ENCODE measurements at places on chromosomes 2 and 18.

DNA sequence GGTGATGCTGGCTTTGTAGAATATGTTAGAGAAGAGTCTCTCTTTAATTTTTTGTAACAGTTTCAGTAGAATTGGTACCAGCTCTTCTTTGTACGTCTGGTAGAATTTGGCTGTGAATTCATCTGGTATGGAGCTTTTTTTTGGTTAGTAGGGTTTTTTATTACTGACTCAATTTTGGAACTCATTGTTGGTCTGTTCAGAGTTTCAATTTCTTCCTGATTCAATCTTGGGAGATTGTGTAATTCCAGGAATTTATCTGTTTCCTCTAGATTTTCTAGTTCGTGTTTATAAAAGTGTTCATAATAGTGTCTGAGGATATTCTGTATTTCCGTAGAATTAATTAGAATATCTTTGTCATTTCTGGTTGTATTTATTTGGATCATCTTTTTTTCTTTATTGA is 943.5 kb downstream of the TRIB2 start:
- DNase-seq, result peak; percentile 19

- DNase-seq, result peak; percentile 56
Measured at GRCh38 chr2:179441551-179441950, 176.9 kb upstream of the SESTD1 start.

- DNase-seq, result no peak
Measured at GRCh38 chr2:25926984-25927756, 48.9 kb upstream of the ASXL2 start.

DNA sequence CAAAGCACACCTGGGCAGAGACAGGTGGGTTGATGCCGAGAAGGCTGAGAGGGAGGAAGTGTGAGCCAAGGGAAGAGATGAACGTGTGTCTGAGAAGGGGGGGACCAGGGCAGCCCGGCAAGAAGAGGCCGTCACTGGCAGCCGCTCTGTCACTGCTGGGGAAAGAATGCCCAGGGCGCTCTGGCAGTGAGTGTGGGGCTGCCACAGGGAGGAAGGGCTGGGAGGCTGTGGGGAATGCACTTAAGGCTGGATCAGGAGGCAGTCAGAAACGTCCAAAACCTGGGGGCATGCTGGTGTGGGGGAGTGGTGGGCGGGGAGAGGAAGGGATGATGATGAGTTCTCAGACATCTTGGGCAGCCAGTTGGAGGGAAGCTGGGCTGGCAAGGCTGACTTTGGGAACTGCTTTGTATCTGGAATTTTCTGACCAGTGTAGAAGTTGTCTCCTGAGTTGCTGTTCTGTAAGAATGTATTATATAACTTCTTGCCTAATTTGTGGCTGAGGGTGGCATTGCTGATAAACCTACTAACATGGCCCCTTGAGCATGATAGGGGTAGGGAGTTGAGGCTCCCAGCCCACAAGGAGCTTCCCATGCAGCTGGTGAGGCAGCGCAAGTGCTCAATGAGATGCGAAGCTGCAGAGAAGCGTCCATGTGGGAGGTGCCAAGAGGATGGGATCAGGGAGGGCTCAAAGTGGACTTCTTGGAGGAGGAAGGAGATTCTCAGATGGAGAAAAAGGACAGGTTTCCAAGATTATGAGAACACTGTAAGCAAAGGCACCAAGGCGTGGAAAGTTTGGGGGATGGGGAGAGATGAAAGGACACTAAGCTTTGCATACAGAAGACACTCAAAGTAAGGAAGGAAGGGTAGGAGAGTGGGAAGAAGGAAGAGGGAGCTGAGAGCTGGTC is 185.1 kb upstream of the HAAO start:
- no peak for DNase-seq

DNA sequence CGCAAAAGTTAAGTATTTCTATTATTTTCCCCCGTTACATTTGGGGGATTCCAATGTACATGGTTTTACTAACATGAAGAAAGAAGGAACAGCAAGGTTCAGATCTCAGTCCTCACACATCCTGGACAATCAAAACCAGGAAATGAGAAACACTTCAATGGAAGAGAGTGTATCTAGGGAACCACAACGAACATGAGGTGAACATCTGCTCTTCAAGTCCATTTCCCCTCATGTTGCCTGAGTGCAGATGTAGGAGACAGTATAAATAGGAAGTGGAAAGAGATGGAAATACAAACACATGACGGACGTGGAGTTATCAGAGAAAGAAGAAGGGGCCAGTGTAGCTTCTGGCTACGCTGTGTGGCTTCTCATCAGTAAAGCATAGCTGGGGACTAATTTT is 52.6 kb downstream of the CHN1 start:
- DNase-seq, result no peak

DNA sequence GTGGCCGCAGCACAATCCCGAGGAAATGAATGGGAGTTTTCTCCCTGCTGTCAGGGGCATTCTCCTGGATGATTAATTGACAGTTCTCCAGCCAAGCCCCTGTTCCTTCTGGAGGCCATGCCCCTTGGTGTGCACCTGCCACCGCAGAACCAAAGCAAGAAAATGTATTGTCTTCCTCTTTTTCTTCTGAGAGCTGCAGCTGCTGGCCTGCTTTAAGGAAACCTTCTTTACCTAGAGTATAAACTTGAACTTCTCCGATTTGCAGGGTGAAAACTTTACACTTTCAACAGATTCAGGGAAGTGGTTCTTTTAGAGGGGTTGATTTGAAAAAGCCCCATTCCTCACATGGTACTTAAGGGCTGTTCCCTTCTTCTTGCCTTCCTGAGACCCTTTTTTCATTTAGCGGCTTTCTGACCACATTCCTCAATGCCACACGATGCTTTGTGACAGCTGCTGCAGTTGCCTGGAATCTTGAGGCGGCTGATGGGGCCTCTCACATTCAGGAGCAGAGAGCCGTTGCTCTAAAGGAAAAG is 402.8 kb downstream of the TXNL1 start:
- DNase-seq, result no peak

DNA sequence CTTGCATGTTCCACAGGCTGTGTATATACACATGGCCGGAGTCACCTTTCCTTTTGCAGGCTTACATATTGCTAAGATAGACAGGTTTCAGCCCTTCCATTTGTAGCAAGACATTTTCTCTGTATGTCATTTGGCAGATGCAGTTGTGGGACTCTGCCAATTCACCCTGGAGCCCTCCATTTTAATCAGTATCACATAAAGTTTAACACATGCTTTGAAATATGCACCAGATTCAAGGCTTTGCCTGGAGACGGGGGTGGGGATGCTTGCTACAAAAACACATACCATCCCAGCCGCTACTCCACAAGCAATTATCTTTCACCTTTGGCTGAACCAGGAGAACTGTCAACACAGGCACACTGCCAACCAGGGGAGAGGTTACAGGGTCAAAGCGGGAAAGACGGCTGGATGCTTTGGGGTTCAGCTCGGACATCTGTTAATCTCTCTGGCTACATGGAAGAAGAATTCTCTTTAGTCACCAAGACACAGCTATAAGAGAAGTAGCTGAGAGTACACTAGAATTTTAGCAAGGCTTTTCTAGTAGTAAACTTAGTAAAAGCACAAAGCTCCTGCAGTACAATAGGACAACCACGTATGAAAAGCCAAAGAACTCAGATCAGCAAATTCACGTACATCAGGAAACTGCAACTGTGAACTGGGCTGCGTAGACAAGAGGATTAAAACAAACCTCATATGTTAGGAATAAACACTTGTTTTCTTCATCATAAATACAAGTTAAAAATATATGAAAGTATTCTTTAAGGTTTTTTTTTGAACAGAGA is 130.9 kb downstream of the EXOC6B start:
- peak; percentile 29 for DNase-seq

GRCh38 chr2:118249531-118249930 is 161.3 kb downstream of the INSIG2 start:
- peak; percentile 70 for DNase-seq

- DNase-seq, result no peak
Measured at GRCh38 chr2:167424221-167424620, 535.9 kb downstream of the XIRP2 start.

DNA sequence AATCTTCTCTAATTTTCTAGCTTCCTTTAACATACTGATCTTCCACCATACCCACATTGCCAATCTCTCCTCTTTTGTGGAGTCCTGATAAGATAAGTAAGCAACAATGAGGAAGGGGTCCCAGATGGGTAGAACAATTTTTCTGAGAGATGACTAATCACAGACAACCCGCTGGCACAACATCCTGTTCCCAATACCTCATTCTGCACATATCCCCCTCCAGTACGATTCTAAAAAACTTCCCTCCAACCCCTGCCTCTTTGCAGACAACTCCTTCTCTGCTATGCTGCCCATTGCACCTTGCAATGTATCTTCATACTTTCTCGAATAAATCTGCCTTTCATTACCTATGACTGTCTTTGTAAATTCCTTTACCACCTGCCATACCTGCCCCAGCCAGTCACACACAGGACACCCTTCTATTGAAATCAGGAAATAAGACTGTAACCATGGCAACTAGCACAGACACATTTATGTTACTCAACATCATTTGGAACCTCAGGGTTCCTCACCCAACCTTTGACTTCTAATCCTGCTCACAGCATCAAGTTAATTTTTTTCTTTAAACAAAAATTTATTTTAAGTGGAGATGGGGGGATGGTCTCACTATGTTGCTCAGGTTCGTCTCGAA is 7.4 kb upstream of the EXOC6B start:
- no peak for DNase-seq

DNA sequence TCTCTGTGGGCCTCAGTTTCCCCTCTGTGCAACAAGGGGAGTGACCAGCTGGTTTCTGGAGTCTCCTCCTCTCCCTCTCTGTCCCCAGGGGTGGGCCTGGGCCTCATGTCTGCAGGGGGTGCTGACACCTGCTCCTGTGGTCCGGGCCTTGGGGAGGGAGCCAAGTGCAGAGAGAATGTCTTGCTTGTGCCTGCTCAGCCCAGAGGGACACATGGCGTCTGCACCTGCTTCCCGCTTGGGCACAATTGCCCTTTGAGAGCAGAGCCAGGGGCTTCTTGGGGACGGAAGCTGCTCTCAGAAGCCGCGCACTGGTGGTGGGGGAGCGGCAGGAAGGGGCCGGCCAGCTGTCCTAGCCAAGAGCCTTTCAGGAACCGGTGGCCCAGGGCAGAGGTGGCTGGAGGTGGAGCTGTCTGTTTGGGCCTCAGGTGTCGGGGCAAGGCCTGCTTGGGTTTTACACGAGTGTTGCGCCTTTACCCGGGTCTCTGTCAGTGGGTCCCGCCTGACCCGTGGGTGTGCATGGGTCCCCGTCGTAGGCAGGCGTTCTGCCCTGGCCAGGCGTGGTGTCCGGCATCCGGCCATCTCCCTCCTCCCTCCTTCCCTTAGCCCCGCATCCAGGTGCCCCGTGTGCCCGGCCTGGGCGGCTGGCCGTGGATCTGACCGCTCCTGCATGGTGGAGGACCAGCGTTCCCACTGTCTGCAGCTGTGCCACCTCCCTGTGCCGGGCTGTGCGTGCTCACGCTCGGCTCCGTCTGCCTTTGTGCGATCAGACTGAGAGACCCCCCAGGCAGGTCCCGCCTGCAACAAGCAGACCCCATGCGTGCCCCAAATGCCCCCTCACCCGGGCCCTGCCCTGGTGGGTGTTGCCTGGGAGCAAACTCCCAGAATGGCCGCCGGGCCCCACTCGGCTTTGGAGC is 4.0 kb downstream of the NEU4 start:
- DNase-seq, result no peak

DNA sequence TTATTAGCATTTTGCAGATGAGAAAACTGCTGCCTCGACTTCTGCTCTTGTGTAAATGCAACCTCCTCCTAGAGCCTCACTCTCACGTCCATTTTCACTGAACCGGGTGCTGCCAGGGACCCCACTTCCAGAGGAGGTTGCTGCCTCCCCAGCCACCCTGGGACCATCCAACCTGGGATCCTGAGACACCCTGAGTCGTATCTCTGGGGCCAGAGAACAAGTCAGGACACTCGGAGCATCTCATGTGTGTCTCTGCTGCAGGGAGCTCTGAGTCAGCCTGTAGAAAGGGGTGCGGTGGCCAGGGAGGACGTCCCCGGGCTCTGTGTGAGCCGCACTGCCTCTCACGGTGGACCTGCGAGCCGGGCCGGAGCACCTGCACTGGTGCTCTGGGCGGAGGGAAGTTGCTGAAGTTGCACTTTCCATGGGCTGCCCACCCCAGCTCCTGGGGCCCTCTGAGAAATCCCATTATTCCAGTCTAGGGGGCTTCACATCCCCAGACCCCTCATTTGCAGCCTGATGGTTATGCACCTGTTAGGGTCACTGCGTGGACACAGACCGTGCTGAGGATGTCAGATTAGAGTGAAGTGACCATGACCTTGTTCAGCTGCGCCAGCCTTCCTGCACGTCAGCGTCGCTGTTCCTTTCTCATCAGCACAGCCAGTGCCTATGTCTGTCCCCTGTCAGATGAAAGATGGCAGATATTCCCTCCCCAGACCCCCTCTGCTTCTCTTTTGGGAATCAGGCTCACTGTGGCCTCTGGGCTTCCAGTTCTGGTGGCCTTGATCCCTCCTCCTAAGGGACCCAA is 230.4 kb downstream of the KLHL29 start:
- DNase-seq, result no peak

- no peak for DNase-seq
Measured at GRCh38 chr2:217313386-217313785, 453.5 kb upstream of the TNP1 start.

DNA sequence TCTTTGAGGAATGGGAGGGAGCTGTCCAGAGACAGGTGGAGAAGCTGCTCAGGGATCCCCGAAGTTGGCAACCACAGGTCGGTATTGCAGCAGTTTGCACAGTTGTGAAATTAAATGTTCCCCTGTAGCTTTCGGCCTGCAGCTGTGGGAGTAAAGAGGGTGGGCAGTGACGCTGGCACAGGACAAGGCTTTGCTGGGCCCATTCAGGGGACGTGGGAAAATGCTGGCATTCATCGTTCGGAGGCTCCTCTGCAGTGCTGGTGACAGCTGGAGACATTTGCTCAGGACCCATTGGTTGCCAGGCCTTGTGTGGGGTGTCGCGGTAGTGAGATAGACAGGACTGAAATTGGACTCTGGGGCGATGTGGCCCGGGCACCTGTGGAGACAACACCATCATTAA is 173.7 kb downstream of the MYCN start:
- no peak for DNase-seq

GRCh38 chr2:14288016-14288415 is 344.5 kb upstream of the LRATD1 start:
- DNase-seq, result no peak

DNA sequence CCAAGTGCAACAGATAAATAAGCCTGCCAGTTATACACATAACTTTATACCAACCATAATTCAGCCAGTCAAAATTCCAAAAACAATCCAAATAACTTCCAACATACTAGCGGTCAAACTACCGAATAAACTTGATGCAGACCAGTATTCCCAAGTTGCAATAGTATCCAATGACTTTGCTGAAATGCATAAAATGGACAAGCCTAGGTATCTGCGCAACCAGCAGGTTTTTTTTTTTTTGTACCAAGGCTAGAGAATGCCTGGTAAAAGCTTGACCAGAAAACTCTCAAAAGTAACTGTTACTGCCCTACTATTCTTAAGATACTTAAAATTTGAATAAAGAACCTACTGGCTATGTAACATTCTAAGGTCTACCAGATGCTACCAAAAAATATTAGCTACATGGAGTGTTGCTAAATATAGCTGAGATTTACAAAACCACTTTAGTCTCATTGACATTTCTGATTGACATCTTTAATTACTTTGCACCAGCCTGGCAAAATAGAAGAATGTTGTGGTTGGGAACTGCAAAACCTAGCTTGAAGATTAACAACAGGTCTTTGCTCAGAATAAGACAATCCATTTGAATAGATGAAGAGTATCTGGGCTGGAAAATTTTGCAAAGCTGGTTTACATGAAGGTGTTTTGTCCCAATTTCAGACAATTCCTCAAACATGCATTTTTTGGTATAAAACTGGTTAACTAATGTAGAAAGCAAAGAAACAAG is 7.3 kb downstream of the SRSF7 start:
- DNase-seq, result no peak

- DNase-seq, result no peak
Measured at GRCh38 chr18:14962626-14963025, 214.7 kb downstream of the ANKRD30B start.

- DNase-seq, result peak; percentile 45
Measured at GRCh38 chr2:26238311-26238958, 6.0 kb downstream of the HADHA start.
